ENCODE measurements at places on chromosomes 12 and 14.
A peak's percentile ranks its signal among the peaks of the same experiment; 100 is the strongest.

DNA sequence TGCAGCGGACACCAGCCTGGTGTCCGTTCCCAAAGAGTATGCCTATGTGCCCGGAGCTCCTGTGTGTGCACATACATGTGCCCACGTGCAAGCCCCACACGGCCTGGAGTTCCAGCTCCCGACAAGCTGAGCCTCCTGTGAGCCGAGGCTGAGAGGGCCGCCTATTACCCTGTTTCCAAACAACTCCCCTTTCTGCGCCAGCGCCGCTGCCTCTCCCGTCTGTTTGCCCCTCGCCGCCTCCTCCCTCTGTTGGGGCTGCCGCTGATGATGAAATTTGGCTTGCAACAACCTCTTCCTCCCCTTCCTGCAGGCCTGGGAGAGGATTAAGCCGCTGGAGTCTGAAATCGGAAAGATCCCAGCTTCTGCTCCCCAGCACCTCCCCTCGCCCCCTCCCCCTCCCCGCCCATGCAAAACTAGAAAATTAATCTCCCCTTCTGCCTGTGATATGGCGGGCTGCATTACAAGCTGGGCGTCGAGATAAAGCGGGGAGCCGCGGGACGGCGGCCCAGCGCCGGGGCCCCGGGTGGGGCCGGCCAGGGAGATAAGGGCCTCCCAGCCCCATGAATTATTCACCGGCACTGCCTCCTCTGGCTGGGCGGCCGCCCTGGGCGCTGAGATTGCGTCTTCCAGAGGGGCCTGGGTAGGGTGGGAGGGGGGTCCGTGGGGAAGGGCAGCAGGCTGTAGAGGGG is 6.8 kb upstream of the ASIC1 start:
- no peak for DNase-seq

- DNase-seq, result no peak
Measured at GRCh38 chr14:48628870-48629269, 953.5 kb upstream of the MDGA2 start.

GRCh38 chr12:116136340-116136739 is 141.2 kb downstream of the MED13L start:
- DNase-seq, result no peak

- DNase-seq, result no peak
Measured at GRCh38 chr12:56087220-56087619, 7.3 kb downstream of the ERBB3 start.

DNA sequence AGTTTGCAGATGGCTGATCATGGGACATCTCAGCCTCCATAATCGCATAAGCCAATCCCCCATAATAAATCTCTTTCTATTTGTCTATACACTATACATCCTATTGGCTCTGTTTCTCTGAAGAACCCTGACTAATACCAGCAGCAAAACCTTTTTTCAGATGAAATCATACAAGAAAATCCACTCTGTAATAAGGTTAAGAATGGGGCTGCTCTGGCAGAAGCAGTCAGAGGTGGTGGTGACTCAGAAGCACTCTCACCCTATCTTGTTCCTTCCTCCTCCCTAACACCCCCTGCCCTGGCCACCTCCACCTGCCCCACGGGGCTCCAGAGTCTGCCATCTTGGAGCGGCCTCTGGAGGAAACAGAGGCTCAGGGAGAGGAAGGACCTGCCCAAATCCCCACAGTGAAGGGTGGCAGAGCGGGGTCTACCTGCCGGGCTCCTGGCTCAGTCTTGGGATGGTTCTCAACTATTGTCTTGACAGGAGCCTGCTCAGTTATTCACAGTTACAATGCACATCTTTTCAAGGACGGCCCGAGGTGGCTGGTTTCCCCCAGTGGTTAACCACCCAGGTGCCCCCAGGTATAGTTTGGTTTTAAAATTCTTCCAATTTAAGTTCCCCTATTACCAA is 109.3 kb upstream of the EVL start:
- DNase-seq, result no peak

- DNase-seq, result no peak
Measured at GRCh38 chr14:100549834-100550625, 37.2 kb downstream of the BEGAIN start.

DNA sequence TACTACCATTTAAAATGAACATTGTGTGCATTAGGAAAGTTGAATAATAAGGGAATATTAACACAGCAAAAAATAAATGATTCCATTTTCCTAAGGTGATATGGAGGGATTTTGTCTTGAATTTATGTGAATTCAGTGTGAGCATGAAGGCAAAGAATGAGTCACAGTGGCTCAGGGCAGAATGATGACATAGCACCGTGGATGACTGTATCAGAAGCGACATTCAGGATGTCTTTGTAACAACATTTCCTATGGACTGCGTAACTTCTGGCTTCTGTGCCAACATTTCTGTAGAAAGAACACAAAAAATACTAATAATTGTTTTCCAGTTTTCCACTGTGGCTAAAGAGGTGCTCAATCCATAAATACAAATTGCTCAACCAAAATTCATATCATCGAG is 54.6 kb downstream of the TTC8 start:
- no peak for DNase-seq

GRCh38 chr12:55718015-55718414 is 2.2 kb downstream of the BLOC1S1 start:
- DNase-seq, result no peak

- peak; percentile 74 for DNase-seq
Measured at GRCh38 chr12:57816001-57816854, 2.3 kb downstream of the AVIL start.

DNA sequence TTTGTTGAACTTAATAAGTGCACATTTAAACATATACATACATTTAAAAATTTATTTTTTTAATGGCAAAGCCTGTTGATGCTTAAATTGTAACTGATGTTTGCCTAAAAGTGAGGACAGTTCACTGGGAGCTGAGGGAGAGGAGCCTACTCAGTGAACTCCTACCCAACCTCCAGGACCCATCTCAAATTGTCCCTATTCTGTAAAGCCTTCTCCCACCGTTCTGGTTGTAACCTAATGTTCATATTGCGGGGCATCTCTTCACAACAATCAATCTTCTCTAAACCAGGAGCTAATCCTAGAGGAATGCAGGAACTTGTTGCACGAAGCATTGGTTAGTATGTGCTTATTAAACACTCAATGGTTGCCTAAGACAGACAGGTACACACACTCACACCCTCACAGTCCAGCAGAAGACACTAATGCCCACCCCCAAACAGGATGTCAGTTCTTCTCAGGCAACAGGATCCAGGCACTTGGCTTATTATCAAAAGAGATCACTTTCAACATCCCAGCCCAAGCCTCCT is 1.8 kb downstream of the CLMN start:
- no peak for DNase-seq

- DNase-seq, result no peak
Measured at GRCh38 chr12:68958322-68958721, 25.4 kb upstream of the CPM start.

DNA sequence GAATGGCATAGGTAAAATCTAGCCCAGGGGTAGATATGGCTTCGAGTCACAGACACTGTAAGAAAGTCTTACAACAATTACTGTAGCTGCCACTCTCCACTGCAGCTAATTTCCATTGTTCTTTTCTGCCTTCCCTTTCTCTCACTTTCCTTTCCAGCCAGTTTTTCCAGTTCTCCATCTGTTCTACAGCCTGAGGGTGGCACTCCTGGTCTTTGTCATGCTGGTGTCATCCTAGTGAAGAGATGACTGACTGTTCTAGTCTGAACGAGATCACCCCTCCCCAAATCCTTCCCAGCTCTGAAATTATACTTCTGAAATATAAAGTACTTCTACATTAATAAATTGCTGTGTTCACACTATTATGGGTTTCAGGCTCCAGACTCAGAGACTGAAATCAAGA is 74.2 kb upstream of the CSRP2 start:
- no peak for DNase-seq
